ENCODE measurements at places on chromosomes 3 and 15.

DNA sequence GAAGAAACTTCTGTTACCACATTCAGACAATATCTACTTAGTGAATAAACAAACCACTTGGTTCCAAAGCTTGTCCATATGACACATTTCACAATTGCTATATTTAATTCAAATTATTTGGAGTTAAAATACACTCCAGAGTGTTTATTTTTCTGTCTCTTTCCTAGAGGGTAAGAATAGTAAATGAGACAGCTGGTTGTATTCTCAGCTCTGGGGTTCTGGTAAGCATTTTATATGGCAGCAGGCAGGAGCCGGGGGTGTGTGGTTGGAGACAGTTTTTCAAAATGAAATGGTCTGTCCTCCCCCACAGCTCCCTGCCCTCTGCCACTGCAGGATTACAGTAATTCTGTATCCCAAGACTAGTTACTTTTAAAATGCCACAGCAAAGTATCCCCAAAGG lies 10.9 kb upstream of the SEC61A1 start:
- no peak for DNase-seq

- DNase-seq = no peak
Measured at GRCh38 chr3:4218456-4219226, 84.5 kb upstream of the SETMAR start.

GRCh38 chr3:179882292-179882691 lies 154.4 kb downstream of the PEX5L start:
- DNase-seq = no peak

GRCh38 chr3:136437043-136437442 lies 186.9 kb downstream of the PCCB start:
- no peak for DNase-seq

DNA sequence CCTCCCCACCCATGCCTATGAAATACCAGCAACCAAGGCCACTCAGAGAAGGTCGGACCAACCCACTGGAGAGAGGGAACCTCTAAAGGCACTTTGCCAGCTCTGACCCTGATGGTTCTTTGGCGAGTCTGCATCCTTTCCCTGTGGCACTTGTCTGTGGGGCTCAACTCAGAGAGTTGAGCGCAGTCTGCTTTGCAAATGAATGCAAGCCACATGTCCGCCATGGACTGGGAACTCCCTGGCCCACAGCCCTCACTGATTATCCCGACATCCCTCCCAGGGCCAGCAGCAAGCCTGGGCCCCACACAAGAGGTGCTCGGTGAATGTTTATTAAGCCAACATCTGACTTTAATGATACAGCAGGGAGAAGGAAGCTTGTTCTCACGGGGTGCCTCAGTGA lies 55.5 kb upstream of the HES1 start:
- no peak for DNase-seq

DNA sequence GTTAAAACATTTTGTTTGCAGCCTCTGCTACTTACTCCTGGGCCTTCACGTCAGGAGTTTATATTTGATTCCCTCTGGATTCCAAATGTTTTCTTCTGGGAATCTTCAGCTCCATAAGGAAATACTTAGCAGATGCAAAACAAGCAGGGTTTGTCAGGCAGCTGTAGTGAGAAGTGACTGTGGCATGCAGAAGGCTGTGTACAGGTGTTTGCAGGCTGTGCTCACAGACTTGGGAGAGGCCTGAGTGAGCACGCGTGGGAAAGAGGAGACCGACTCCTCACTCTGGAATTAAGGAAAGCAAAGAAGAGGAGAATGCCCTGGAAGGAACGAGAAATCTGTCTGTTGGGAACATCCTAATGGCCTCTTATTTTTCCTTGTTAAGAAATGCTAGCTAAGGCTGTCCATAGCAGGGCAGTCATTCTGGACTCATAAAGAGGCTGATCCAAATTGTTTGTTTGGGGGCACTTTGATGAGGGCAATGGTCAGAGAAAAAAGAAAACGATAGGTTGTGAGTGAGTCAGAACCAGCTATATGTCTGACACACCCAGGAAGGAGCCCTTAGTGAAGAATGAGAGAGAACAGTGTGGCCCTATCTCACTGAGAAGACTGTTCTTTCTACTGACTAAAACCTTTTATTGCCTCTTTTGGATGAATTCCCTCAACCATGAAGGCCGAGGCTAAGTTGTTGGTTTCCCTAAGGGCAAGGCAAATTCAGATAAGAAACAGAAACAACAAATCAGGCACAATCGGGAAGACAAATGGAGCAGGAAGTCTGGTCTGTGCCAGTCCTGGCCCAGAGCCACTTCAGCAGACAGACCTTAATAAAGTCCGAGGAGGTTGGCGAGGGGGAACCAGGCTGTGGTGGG lies 82.6 kb downstream of the TGFBR2 start:
- no peak for DNase-seq

DNA sequence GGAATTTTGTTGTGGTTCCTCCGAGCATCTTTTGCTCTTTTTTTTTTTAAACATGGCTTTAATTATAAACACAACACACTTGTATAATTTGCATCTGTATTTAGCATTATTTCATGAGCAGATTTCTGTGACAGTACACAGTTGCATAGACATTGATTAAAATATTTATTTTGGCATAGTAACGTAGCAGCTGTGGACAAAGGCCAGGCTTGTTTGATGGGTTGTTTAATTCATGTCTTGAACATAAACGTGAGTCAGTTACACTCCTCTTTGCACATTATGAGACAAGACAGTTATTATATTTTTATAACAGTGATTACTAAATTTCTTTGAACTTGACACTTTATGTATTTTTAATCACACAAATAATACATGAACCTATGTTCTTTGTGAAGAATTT lies 182.5 kb downstream of the CACNA2D3 start:
- DNase-seq = no peak

DNA sequence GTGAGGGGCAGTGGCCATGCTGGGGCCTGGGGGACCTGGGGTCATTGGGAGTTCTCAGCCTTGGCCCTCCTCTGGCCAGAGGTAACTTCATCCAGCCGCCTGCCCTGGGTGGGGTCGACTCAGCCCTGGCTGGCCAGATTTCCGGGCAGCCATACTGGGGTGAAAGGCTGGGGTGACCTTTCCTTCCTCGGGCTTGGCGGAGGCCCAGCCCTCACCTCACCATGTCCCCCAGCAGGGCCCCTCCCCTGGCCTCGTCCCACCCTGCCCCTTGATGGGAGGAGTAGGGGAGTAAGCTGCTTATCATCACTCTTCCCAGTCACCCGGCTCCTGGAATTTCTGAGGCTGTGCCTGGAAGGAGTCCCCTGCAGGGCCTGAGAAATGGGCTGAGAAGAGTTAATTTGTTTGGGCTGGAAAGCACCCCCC lies 5.4 kb downstream of the SEMA3F start:
- DNase-seq = no peak

DNA sequence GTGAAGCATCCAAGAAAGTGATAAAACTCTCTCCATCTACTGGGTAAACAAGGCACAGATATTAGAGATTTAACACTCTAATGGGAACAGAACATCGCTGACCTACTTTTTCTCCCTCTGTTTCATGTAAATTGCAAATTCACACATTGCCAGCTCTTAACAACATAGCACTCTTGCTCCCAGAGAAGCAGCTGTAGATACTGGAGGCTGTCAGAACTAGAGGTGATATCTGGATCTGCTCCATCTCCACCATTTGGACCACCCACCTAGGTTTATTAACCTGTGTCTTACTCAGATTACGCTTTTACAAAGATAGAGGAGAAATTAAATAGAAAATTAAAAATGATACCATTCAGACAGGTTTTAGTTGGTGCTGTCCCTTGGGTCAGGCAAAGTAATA lies 289.1 kb upstream of the CRBN start:
- DNase-seq = no peak

GRCh38 chr3:196920733-196921132 lies 21.6 kb downstream of the NCBP2 start:
- no peak for DNase-seq

- DNase-seq = no peak
Measured at GRCh38 chr15:69457304-69458280, 5.0 kb downstream of the RPLP1 start.

GRCh38 chr3:136783708-136784191 lies 31.6 kb upstream of the STAG1 start:
- DNase-seq = no peak

DNA sequence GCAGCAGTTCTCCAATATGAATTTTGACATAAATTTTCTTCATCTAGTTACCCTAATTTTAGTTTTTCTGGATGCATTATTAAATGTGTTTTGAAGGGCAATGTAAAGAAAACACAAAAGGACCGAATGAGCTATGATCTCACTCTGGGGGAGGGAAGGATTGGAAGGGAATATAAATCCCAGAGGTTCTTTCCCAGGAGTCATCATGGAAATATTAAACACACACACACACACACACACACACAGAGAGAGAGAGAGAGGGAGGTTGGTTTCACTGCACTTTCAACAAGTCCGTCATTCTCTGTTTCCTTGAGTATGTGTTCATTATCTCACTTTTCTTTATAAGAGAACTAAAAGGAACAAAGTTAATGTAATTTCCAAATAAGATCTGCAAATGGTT lies 70.7 kb upstream of the DCBLD2 start:
- peak; percentile 88 for DNase-seq

- no peak for DNase-seq
Measured at GRCh38 chr3:148957586-148957985, 33.8 kb upstream of the GYG1 start.

DNA sequence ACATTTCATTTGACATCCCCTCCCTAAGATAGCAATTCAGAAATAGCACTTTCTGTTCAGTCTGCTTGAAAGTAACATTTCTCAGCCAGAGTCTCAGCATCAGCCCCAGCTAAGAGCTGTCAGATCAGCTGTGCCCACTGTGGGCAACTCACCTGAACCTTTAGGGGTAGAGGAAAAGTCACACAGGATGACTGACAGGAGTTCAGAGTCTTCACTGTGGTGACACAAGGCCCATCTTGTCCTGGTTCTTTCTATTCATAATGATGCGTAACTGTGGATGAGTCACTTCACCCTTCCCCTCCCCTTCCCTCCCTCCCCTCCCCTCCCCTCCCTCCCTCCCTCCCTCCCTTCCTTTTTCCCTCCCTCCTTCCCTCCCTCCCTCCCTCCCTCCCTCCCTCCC lies 96.1 kb upstream of the RASGRP1 start:
- no peak for DNase-seq

DNA sequence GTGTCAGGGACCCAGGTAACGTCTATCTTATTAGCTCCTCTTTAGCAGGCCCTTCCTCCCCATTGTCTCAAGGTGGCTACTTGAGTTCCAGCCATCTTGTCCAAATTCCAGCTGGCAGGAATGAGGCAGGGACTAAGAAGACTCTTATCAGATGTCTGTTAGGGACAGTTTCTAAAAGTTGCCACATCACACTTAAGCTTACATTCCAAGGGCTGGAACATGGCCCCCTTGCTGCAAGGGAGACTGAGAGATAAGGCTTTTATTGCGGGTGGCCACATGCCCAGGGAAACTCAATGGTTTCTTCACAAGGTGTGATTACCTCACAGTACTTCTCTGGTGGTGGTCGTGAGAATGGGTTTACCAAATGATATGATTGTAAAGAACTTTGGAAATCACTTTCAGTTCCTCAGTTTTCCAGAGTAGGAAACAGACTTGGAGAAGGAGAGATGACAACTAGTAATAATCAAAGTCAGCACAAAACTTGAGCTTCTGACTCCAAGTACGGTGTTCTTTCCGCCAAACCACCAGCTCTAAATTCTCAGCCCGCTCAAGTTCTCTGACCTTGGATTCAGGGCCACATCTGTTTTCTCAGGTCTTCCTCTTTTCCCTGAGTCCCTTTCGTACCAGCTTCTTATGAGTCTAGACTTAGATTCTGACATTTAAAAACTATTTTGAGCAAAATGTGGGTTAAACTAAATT lies 14.2 kb downstream of the PDIA5 start:
- DNase-seq = no peak

DNA sequence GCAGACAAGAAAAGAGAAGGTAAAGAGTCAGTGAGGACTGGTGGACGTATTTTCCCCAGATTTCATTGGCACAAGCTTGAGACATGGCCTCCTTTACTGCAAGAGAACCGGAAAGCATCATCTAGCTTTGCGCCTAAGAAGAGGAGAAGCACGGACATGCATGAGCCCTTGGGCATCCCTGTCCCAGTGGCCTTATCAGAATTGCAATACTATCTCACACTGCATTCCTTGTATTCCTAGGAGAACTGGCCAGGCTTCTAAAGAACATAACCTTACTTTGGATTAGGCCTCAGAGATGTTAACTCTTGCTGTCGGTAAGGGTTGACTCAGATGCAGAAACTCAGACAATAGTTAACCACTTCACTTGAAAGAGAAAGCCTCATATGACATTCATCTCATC lies 229.5 kb upstream of the PRICKLE2 start:
- DNase-seq = no peak

DNA sequence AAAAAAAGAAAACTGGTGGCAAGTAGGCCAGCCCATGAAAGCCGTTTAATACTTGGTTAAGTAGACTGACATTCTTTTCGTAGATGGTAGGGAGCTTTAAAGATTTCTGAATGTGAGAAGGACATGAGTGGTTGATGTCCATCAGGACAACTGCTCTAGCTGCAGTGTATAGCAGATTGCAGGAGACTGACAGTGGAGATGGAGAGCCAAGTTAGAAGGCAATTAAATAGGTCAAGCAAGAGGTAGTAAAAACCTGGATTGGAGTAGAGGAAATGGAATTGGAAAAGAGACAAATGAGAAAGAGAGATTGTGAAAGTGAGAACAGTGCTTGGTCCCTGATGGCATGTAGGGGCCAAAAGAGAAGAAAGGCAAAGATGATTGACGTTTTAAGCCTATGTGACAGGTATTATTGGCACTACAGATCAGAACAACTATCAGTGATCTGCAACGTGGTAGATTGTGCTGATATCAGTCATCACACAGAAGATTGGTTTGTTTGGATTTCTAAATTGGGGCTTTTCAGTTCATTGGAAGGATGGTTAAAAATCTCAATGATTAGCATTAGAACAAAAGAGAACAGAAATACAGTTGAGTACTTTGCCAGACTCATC lies 74.0 kb downstream of the CNTN4 start:
- no peak for DNase-seq

GRCh38 chr3:129556890-129557547 lies 14.0 kb downstream of the H1-8 start:
- DNase-seq = no peak

DNA sequence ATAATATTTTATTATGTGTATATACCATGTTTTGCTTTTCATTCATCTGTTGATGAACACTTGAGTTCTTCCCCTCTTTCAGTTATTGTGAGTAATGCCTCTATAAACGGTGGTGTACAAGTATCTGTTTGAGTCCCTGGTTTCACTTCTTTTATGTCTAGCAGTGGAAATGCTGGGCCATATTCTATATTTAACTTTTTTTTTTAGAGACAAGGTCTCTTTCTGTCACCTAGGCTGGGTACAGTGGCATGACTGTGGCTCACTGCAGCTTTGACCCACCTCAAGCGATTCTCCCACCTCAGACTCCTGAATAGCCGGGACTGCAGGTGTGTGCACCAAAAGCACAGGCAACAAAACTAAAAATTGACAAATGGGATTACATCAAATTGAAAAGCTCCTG lies 19.9 kb downstream of the GOLM2 start:
- DNase-seq = no peak

Data from epithelial cell of prostate (primary cell).